NCI-H526 (cell line): ENCODE measurements at places on chromosomes 2 and 18.
A peak's percentile ranks its signal among the peaks of the same experiment; 100 is the strongest.

DNA sequence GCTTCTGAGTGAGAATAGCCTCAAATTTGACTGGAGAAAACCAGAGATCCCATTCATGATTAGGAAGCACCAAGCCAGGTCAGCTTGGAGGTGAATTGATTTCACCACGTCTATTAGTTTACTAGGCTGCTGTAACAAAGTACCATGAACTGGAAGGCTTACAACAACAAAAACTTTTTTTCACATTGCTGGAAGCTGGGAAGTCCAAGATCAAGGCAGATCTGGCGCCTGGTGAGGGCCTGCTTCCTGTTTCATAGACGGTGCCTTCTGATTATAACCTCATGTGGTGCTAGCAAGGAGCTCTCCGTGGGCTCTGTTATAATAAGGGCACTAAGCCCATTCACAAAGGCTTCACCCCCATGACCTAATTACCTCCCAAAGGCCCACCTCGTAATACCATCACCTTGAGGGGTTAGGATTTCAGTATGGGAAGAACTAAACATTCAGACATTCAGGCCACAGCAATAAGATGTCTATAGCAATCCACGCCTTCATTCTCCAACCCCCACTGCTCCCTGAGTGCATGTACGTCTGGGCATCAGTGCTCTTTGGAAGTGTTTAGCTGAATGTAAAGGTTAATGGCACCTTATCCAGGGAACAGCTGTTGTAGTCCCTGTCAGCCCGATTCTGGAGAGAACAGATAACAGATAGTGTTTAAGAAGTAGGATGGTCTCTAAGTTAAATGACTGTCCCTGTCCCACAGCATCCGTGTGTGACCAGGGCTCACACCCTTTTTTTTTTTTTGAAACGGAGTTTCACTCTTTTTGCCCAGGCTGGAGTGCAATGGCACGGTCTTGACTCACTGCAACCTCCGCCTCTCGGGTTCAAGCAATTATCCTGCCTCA is 89.2 kb downstream of the SOCS6 start:
- DNase-seq = no peak

DNA sequence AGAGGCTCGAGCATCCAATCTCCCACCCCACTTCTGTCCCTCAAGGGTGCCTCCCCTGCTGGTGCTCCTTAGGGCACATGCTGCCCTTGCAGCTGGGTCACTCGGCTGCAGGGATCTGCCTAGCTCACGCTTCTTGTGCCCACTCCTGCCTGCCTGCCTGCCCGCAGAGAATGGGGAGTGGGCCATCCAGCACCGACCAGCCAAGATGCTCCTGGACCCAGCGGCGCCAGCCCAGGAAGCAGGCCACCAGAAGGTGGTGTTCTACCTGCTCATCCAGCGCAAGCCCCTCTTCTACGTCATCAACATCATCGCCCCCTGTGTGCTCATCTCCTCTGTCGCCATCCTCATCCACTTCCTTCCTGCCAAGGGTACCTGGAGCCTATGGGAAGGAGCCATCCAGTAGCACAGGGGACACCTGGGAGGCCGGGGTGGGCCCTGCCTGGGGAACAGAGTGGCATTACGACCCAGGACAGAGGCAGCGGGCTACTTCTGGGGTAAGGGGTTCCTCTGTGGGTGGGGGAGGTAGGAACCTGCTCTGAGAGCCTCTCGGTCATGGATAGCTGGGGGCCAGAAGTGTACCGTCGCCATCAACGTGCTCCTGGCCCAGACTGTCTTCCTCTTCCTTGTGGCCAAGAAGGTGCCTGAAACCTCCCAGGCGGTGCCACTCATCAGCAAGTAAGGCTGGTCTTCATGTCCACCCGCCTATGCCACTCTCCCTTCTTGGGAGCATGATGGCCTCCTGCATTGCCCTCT is 3.4 kb downstream of the CHRNG start:
- no peak for DNase-seq

DNA sequence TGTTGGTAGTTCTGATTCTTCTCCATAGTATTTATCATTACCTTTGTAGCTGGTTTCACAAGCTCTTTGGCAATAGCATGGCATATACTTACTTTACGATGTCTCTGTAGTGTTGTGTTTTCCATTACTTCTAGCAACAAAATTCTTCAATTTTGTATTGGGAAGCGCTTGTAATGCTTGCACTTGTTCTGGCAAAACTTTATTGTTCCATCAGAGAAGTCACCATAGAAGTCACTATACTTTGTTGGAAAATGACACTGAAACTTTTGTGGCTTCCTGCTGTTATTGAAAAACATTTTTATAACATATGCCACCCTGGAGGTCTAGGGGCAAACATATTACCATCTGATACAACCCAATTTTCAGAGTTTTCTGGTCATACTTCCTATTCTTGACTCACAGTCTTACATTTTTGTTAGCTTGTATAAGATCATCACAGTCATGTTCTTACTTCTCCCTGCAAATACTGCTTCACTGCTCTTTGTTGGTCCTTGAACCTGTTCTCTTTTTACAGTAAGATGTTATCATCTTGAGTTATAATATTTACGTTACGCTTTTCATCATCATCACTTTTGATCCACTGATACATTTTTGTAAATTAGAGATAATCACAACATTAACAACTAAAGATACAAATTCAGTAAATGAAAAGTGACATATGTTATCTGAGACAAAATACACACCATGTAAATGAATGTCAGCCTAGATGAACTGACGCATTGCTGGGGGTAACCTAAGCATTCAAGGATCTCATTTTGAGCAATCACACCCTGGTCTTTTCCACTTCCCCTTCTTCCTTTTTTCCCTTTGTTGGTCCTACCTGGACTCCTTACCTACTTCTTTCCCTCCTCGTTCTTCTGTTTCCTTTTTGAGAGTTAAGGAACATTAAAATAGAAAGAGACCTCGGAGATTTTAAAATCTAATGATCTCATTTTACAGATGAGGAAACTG is 33.3 kb upstream of the CXCR4 start:
- no peak for DNase-seq

DNA sequence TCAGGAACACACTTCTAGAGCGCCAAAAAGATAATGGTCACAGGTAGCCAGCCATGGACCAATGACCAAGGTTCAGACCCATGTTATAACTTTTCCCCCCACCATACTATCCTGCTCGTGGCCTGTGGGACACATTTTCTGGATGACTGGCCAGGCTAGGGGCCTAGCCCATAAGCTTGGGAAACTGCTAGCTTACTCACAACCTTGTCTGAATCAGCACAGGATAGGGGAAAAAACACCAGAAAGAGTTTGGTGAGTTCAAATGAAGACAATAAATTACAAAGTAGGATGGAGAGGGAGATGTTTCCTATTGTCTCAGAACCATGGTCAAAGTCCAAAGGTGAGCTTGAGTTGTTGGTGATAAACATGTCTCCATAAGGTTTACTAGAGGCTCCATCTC is 156.3 kb upstream of the CCDC68 start:
- no peak for DNase-seq

DNA sequence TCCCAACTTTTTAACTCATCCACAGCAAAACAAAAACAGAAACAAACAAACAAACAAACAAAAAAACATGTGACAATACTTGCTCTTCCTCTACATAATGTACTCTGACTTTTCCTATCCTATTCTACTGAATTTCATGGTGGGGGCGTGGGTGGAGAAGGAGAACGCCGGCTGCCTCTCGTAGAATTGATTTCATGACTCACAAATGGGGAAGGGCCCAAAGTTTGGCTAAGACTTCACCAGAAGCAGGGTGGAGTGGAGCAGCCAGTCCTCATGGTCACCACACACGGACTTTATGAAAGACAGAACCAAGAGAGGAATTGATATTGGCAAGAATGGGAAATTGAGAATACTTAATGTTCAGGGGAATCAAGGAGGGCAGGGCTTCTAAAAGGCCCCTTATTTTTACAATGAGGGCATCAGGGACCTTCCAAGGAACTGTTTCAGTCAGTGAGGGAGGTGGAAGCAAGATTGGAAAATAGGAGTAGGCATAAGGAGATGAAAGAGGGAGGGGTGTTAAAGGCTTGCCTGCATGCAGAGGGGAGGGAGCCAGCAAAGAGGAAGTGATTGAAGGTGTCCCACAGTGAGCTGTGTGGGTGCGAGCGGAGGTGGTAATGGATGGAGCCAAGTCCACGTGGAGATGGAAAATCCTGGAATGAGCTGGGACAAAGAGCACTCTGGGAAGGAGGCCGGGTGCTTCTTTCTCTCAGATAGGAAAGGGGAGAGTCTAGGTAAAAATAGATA is 27.9 kb downstream of the MARCHF4 start:
- no peak for DNase-seq

DNA sequence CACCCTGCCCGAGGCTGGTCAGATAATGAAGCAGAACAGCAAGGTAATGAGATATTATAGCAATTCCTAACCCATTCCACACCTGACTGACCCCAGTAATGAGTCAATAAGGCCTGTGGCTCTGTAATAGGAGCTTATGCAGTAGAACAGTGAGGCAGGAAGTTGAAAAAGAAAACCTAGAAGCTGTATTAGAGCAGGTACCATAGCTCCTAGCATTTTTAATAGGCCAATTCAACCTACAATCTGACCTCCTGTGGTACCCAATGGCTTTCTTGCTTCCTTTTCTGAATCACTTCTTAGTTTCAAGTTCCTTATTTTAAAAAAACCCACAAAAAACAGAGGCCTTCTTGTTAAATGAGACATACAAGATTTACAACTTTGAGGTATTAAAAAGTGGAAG is 43.6 kb upstream of the MAP2 start:
- peak; percentile 30 for DNase-seq

- DNase-seq = no peak
These were observed 42.8 kb upstream of the BAZ2B start for GRCh38 chr2:159658881-159659873.

DNA sequence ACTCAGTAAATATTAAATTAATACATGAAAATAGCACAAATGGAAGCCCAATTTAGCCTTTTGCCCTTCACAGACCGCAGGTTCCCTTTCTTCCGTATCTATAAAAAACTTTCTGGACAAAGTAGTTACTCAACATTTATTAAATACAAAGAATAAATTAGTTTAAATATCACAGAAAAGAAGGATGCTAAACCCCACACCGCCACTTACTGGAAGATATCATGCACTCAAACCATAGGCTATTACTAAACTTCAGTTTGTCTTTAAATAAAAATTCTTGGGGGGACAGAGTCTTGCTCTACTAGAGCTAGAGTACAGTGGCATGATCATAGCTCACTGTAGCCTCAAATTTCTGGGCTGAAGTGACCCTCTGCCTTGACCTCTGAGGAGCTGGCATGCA is 120.7 kb upstream of the FHL2 start:
- DNase-seq = no peak

- no peak for DNase-seq
These were observed 9.5 kb upstream of the RNF103 start for GRCh38 chr2:86633155-86633651.

DNA sequence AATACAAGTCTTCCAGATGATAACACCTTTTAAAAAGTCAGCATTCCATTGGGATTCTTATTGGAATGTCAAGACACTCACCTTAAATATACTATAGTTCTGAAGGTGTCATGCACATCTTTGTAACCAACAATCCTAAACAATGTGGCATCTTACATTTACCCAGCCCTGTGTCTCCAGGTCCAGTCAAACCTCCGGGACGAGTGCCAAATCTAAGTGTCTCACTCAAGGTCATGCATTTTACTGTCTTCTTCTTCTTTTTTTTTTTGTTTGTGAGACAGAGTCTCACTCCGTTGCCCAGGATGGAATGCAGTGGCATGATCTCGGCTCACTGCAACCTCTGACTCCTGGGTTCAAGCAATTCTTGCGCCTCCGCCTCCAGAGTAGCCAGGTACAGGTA is 206.9 kb upstream of the FAM98A start:
- DNase-seq = no peak

- peak; percentile 63 for DNase-seq
These were observed 168.2 kb downstream of the FAM210A start for GRCh38 chr18:13558124-13558523.

GRCh38 chr18:2906704-2907549 is 60.1 kb downstream of the EMILIN2 start:
- DNase-seq = peak; percentile 27

- no peak for DNase-seq
These were observed 4.7 kb downstream of the TEKT4 start for GRCh38 chr2:94875820-94876522.

- DNase-seq = no peak
These were observed 42.0 kb downstream of the ABHD3 start for GRCh38 chr18:21662581-21662980.

DNA sequence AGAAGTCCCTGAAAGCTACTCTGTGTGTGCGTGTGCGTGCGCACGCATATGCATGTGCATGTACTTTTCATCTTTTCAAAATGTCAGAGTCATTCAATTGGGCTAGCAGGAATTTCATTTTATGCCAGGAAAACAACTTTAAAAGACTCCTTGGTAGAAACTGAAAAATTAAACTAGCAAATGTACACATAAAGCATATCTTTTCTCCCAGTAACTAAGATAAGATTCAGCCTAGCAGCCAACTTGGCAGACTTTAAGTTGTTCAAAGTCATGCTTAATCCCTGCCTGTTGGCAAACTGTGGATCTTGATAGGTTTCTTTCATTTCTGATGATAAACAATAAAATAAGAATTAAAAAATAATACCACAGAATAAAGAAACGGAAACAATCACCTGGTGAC is 1129.1 kb downstream of the LRP1B start:
- no peak for DNase-seq

GRCh38 chr2:43300781-43301583 is 74.6 kb upstream of the ZFP36L2 start:
- peak; percentile 33 for DNase-seq

DNA sequence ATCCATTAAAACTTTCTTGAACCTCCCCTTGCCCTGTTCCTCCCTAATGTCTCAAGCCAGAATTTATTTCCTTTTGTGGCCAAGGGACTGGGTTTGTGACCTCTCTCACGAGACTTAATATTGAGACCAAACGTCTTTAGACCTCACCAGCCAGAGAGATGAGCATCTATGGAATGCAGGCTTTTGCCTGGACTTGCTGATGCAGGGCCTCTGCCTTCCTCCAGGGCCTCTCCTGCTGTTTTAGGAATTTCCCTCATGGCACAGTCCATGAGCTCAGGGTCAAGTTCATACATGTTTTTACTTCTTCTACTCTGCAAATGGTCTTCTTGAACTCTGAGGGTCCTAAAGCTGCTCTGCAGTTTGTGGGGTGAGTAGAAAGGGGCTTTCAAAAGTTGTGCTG is 22.3 kb downstream of the IL1B start:
- no peak for DNase-seq

DNA sequence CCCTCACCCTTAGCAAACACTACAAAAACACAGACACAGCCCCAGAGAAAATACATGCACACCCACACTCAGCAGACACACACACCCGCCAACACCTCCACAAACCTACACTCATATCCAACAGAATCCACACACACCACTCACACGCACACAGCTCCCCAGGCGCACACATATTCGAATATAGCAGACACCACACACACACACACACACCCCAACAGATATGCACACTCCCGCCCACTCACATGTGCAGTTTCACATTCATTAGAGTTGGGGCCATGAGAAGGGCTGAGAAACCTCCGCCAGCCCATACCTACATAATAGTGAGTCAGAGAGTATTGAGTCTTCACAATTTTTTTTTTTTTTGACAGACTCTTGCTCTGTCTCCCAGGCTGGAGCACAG is 29.4 kb upstream of the NOTO start:
- no peak for DNase-seq
